ENCODE measurements at places on chromosomes 12 and 14.

GRCh38 chr12:109818905-109819500 is 14.2 kb downstream of the TRPV4 start:
- no peak for DNase-seq

GRCh38 chr14:68630611-68631393 is 162.1 kb downstream of the ZFP36L1 start:
- DNase-seq: no peak

DNA sequence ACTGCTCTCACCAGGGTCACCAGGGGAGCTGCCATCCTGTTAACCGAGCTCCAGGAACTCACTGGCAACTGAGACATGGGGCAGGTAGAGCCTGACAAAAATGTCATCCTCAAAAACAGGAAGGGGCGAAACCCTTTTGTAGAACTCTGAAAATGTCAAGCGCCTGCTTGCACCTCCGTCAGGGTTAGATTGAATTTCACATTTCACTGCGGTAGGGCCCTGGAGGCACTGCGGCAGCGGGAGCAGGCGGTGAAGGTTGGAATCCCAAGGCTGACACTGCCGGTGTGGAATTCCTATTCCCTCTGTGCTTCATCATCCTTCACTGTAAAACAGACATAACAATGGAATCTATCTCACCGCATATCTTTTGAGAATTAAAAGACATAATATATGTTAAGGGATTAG is 142.8 kb upstream of the TMCC3 start:
- DNase-seq: no peak

DNA sequence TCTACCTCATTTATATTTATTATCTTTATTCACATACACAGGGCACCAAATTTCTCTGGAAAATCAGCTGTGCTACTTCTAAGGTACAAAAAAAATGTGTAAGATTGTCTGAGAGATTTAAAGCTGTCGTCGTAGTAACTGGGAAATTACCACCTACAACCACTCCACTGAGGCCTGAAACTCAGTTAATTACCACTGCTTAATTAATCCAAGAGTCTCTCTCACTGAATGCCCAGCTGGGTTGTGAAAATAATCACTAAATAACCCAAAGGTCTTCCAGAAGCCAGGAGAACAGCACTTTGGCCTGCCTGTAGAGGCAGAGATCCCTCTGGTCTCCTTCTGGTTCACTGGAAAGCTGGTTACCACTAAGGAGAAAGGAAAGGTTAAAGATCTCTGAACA is 207.2 kb upstream of the TMPO start:
- DNase-seq: no peak

DNA sequence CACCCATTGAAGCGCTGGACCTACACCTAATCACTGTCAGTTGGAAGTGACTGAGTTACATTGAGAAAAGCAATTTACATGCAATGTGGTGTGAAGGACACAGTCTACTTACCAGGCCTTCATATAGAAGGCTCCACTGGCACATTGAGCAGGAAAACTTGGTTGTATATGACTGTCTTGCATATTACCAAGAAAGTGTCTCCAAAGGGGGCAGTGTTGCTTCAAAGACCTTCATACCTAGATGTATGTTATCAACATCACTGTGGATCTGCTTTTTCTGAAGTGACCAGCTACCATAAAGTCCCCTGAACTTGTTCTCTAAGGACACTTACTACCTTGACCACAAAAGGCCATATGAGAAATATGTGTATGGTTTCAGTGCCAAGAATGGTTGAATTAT is 64.1 kb downstream of the NELL2 start:
- DNase-seq: no peak

- no peak for DNase-seq
Measured at GRCh38 chr14:104200106-104200505, 61.7 kb downstream of the KIF26A start.

GRCh38 chr14:93109572-93110481 is 5.9 kb downstream of the ITPK1 start:
- DNase-seq: no peak

- no peak for DNase-seq
Measured at GRCh38 chr12:68839183-68840147, 31.5 kb downstream of the MDM2 start.

DNA sequence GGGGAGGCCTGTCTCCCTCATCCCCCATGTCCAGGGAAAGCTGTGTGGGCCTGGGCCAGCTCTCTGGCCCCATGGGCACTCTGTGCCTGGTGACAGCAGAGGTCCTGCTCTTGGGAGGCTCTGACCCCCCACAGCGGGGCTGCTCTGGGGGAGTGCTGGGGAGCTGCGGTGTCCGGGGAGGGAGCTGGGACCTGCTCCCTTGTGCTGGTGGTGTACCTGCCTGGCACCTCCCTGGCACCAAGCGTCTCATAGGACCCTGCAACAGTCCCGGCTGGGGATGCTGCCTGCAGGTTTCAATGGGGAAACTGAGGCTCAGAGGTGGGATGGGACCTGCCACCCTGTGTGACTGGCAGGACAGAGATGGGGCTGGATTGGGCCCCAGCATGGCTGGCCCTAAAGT is 111.3 kb downstream of the KIF26A start:
- no peak for DNase-seq

- no peak for DNase-seq
Measured at GRCh38 chr12:46608431-46609272, 217.1 kb downstream of the SLC38A4 start.

- peak; percentile 16 for DNase-seq
Measured at GRCh38 chr12:48925304-48926011, at the start of gene FKBP11. TSS of gene FKBP11 (minus strand) at chr12:48925492. CDS start at chr12:48925428, 64 bp downstream.

DNA sequence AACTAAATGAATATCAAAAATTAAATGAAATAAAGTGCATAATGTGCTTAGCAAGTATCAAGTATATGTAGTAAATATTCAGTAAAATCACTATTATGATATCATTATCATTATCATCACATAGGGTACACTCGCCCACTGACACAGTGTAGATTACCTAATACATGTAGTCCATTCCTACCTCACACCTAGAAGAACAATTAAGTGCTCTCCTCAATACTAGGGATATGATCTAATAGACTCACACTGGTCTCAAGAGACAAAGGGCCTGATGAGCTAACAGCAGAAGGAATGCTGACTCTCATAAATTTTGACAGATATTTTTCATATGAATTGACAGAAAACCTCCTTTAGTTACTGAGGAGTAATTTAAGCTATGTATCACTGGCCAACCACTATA is 29.1 kb downstream of the FSCB start:
- no peak for DNase-seq

- DNase-seq: no peak
Measured at GRCh38 chr12:123096741-123097140, 54.1 kb downstream of the PITPNM2 start.

GRCh38 chr12:57952766-57953165 is 11.4 kb downstream of the ATP23 start:
- DNase-seq: no peak

DNA sequence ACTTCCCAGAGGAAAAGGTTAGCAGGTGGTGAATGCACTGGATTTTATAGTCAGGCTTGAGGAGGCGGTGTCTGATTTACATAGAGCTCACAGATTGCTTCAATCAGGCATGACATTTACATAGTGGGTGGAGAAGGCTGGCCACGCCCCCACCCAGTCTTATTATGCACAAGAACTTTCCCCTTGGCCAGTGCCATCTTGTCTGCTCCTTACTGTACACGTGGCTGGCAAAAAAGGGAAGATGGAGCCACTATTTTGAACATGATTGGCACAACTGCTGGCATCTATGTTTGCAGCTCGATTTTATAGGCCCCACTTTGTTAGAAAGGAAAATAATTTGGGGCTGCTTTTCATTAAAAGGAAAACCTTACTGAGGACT is 10.9 kb upstream of the LGMN start:
- DNase-seq: no peak

DNA sequence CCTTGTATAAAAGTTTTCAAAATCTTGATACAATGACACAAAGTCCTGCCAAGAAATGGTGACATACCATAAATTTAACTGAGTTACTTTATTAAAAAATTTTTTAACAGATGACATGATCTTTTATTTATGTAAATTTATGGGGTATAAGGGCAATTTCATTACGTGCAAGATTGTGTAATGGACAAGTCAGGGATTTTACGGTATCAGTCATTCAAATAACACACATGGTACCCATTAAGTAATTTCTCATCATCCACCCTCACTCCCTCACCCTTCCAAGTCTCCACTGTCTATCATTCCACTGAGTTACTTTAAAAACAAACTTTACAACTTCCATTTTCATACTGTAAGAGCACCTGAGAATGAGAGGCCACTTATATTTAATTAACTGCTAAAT is 37.4 kb downstream of the SPTLC2 start:
- no peak for DNase-seq

DNA sequence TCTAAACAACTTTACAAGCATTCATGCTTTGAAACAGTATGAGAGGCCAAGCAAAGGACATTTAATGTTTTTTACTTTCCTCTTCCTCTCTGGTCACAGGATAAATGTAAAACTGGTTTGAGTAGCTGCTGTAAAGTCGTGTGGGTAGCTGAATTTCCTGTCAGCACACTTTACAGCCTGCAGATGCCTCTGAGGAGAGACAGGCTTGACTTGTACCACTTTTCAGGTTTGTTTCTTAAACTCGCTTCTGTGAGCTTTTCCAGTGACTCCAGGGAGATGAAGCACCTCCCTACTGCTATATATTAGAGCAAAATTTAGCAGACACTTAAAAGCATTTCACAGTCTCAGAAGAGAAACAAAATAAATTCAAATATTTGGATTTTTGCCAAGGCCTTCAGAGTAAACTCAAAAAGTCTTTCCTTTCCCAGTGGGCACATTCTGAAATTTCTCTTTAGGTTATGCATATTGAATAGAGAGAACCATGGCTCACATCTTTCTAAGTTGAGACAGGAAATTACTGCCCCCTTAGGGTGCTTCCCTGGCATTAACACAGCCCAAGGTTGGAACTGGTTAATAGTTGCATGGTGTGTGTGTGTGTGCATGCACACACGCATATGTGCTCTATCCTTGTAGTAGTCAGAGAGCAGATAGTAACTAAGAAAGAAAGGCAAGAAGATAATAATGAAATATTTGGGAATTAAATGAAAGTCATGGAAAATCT is 557.3 kb upstream of the MIS18BP1 start:
- DNase-seq: peak; percentile 32

- DNase-seq: no peak
Measured at GRCh38 chr12:49642370-49642802, 19.0 kb downstream of the PRPF40B start.

DNA sequence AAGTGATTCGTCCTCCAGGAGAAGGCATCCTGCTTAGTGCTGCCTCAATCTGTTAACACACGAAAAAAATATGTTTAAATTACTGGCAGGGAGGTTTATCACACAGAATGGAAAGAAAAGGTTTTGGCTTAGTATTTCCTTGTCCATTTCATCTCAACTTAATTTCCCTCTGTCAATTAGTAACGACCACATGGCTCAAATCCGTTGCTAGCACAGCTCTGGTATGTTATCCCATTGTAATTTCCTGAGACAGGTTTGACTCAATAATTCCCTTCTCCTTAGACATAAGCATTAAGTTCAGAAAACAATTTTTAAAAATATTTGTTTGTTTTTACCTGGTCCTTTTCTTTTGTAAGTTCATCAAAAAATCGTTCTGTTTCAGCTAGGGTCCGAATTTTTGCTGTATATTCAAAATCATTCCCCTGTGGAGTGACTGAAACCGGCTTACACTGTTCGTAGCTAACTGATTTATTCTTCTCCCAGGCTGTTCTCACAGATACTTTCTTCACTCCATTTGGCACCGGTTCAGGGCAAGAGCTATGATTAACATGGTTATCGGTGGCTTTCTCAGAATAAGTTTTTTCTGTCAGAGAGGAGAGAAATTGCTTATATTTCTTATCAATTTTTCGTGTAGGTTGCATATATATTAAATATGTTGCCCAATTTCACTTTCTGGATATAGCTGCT is 10.1 kb upstream of the PITPNM2 start:
- no peak for DNase-seq

GRCh38 chr12:105659355-105660075 is 329.0 kb downstream of the C12orf75 start:
- no peak for DNase-seq

DNA sequence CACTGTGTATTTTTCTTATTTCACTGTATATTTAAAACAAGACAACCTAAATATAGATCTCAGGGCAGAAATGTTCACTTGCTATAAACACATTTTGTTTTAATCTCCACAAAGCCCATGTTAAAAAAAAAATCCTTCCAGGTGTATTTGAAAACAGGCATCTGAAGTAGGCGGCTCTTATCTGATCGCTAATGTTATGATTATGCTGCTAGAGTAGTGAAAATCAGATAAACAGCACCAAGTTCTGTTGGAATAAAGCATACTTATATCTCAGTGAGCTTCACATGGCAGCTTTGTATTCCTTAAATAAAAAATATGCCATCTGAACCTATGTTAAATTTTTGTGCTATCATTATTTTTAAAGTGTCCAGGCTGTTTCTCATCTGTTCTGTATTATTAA is 47.6 kb upstream of the PZP start:
- DNase-seq: no peak

- DNase-seq: no peak
Measured at GRCh38 chr12:117837737-117838050, 131.1 kb downstream of the KSR2 start.

DNA sequence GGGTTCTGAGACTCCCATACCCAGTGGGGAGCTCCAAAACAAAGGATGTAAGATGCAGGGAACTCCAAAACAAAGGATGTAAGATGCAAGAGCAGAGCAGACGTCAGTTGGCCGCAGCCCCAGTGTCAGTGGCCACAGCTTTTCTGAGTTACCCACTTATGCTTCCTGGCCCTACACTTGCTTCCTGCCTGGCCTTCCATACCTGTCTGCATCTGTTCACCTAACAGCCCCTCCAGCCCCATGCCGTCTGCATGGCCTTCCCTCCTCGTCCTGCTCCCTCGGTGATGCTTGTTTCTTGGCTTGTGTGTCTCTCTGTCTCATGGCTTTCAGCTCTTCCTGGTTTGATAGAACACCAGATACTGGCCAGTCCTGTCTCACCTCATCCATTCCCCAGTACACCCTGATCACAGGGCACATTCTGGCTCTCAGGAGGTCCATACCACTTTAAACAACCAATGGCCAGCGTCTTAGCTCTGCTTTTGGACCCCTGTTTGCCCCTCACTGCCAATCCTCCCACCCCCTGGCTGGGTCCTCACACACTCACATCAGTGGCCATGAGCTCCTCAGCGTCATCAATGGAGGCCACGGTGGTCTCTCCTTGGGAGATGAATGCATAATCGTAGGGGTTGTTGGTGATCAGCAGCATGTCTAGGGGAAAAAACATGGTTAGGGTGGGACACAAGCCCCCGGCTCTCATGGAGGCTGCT is 5.3 kb downstream of the MYH7 start:
- DNase-seq: no peak

DNA sequence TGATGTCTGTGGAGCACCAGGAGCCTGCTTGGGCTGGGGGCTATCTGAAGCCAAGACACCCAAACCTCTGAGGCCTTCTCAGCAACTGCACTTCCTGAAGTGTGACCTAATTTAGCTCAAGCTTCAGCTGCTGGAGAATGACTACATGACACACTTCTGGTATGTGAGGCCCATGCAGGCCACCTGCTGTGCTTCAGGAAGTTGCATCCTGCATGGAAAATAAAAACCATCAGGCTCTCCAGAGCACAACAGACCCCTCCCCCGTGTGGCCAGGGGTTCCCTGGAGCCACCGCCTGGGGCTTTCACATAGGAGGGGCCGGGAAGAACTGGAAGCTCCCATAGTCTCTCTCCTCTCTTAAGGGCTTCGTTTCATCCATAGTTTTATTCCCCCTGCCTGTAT is 217.7 kb downstream of the SLC15A4 start:
- no peak for DNase-seq

GRCh38 chr14:104686624-104687517 is 2.5 kb upstream of the INF2 start:
- no peak for DNase-seq

Data from KG1 (cell line).